ENCODE measurements at places on chromosomes 6 and 20.
A peak's percentile ranks its signal among the peaks of the same experiment; 100 is the strongest.

DNA sequence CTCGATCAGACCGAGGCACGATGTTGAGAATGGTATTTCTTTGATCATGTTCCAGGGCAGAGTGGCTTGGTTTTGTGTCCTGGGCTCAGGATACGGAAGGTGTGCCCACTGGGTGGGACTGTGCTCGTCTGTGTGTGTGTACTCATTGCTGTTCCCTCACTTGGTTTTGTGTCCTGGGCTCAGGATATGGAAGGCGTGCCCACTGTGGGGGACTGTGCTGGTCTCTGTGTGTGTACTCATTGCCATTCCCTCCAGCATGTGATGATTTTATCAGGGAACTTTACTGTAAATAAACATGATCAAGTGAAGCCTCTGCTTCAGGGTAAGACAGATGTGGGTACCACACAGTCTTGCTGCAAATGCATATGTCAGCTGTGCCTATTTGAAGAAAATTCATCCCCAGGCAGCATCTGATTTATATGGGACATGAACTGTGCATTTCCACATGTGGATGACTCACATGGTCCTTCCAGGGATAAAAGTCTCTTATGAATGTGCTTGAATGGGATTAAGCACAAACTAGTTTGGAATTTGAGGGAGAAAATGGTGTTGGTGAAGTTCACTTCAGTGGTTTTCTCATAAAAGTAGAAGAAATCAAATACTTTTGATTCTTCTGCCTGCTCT lies 274.3 kb downstream of the QKI start:
- DNase-seq = no peak

GRCh38 chr20:32333181-32333987 lies 24.7 kb upstream of the ASXL1 start:
- no peak for DNase-seq

DNA sequence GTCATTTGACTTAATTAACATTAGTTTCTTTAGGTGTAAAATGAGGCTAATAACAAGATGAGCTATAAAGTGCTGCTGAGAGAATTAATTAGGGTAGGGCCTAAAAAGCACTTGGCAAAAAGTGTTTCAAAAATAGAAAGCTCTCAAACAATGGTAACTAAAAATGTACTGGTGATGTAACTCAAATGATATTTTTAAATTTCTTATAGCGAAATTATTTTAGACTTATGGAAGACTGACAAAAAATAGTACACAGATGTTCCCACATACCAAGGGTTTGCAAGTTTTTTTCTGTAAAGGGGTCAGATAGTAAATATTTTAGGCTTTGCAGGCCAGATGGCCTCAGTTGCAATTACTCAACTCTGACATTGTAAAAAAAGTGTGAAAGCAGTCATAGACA lies 190.7 kb upstream of the UFL1 start:
- DNase-seq = no peak

- peak; percentile 10 for DNase-seq
These were observed 58.2 kb upstream of the NKX2-2 start for GRCh38 chr20:21571841-21572690.

DNA sequence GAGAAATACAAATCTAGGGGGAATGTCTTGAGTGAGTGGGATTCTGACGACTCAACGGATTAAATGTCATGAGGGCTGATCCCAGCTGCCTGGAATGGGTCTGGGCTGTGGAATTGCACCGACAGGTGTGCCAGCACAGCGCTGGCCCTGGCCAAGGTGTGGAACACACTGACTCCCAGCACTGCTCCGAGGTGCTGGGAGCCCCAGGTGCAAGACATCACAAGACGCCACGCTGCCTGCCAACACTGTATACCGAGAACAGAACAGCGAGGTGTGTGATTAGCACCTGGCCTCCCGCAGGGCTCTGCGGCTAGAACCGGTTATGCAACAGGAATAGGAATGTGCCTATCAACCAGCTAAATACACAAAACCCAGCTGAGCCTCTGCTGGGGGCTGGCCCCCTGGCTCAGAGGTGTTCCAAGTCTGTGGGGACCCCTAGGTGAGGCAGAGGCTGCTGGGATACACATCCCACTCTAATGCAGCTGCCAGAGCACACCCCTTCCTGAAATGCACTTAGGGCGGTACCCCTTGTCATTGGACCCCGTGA lies 24.8 kb upstream of the APMAP start:
- no peak for DNase-seq

DNA sequence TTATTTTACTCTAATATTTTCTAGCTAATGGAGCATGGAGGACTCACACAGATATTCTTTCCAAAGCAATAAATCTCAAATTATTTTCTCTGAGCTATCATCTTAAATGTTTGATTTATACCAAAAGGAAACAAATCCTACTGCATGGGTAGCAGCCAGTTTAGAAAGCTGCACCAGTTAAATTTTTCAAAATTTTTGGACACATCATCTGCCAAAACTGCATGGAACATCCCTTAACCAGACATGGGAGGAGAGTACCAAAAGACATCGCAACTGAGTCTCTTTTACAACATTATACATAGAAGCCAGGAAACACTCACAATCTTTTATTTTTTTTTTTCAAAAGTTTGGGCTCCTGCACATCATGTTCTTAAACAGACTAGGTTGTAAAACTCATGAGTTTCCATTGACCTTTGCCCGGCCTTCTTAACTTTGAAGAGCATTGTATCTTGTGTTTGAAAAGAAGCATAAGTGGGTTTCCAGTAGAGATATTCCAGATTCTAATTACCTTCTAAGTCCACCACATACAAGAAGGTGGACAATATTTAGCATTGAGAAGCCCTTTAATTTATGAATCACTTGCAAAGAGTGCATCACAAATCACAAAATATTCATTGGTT lies 87.7 kb upstream of the HMGCLL1 start:
- DNase-seq = no peak

DNA sequence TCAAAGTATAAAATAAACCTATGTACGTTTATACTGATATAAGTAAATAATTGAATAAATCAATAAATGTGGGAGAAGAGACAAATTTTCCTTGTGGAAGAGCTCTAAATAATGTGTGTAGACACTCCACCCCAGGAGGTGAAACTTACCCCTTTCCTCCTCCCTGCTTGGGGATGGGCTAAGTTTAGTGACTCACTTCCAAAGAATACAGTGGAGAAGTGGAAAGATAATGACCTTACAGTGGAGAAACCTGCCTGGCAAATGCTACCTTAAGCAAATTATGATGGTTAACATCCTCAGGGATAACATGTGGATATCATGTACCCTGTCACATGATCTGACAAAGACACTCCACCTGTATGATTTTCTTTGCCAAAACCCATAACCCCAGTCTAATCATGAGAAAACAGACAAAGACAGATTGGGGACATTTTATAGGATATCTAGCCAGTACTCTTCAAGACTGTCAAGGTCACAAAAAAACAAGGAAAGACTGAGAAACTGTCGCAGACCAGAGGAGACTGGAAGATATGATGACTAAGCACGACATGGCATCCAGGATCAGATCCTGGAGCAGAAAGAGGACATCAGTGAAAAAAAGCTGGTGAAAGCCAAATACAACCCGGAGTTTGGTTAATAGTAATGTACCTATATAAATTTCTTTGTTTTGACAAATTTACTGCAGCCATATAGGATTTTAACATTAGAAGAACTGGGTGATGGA lies 195.5 kb upstream of the PRDM1 start:
- DNase-seq = no peak

DNA sequence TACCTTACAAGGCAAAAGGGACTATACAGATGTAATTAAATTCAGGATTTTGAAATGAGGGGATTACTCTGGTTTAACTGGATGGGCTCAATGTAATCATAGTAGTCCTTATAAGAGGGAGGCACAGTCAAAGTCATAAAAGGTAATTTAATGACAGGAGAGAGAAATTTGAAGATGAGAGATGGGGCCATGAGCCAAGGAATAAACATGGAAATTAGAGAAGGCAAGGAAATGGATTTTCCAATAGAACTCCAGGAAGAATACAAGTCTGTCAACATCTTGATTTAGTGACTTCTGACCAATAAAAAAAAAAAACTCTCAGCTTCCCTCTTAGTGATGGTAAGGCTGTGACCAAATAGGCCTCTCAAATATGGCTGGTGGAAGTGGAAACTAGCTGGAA lies 101.9 kb upstream of the BEND3 start:
- DNase-seq = no peak

DNA sequence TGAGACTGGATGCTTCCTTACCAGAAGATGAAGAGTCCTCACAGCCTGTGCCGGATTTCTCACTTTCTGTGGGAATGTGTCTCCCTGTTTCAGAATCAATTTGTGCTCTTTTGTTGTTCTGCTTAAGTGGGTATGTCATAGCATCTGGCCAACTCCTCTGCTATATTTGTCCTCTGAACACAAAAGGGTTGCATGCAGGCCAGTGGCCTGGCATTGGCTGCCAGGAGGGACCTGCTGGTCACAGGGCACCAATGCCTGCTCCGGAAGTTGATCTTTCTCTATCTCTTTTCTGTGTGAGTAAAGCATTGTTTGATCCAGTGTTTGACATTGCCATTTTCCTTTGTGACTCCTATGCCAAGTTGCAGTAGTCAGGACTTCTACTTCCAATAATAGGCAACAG lies 47.8 kb downstream of the JARID2 start:
- DNase-seq = no peak

DNA sequence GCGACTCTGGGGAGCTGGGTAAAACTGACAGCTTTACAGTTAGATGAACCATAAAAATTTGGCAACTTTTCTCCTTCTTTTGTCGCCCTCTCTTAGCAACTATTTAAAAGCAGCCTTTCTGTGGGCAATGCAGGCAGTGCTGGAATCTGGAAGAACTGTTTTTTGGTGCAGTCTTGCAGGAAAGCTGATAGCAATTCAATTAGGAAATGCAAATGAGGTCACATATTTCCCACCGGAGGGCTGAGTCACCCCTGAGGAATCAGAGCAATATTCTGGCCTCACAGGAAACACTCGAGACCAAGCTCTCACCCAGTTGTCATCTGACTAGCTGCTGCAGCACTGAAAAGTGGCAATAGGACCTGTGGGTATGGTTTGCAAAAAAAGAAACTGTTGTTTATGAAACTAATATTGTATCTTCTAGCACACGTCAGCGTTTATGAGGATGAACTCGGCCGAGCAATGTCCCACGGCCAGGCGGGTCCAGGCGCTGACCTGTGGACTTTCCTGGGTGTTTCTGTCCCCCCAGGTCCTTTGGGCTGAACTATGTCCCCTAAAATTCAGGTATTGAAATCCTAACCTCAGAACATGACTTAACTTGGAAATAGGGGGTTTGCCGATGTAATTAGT lies 312.3 kb downstream of the TAF4 start:
- no peak for DNase-seq

- no peak for DNase-seq
These were observed 10.2 kb downstream of the HDAC2 start for GRCh38 chr6:113960795-113961194.

- no peak for DNase-seq
These were observed 11.7 kb downstream of the SNTA1 start for GRCh38 chr20:33431797-33432381.

DNA sequence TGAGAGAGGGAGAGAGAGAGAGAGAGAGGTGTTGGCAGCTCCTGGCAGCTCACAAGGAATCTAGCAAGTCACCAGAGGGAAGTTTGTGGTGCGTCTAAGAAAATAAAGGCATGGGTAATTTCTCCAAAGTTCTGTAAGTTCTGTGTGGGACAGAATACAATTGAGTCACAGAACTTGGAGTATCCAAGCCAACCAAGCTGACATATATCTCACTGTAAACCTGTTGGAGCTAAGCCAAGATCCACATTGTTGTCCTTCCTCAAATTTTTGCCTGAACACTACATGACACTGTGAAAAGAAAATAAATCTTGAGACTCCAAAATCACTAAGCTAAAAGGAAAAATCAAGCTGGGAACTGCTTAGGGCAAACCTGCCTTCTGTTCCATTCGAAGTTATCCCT lies 436.7 kb downstream of the MEI4 start:
- DNase-seq = no peak

All from Panc1 (cell line).